ENCODE measurements at places on chromosomes 12 and 14.
A peak's percentile ranks its signal among the peaks of the same experiment; 100 is the strongest.

DNA sequence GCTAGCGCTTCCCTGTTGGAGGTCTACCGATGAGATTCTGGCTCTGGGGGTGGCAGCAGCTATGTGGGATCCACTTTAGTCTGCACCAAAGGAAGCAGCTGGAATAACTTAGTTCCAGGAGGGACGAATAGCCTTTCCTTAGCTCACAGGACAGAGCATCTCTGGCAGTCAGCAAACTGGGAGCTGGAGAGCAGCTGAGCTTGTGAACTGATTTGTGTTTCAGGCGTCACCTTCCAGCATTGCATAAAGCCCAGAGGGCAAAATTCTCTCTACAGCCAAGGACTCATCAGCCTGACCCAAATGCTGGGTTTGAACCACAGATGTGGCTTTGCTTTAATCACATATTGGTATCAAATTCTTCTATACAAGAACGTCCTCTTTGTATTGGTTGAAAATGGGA, 81.9 kb upstream of the PELI2 start:
- DNase-seq, result no peak

DNA sequence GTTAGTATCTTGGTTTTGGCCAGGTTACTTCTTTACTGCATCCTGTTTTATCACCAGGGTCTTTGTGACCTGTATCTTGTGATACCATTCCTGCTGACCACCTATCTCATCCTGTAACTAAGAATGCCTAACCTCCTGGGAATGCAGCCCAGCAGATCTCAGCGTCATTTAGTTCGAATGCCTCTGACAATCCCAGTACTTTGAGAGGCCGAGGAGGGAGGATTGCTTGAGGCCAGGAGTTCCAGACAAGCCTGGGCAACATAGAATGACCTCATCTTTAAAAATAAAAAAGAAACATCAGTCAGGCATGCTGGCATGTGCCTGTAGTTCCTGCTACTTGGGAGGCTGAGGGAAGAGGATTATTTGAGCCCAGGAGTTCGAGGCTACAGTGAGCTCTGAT, 206.5 kb downstream of the SUDS3 start:
- no peak for DNase-seq

GRCh38 chr12:12716793-12717585, at the start of gene CDKN1B:
Gene CDKN1B (plus strand): TSS chr12:12717368. CDS start chr12:12717840, 472 bp downstream.
- DNase-seq, result peak; percentile 82

DNA sequence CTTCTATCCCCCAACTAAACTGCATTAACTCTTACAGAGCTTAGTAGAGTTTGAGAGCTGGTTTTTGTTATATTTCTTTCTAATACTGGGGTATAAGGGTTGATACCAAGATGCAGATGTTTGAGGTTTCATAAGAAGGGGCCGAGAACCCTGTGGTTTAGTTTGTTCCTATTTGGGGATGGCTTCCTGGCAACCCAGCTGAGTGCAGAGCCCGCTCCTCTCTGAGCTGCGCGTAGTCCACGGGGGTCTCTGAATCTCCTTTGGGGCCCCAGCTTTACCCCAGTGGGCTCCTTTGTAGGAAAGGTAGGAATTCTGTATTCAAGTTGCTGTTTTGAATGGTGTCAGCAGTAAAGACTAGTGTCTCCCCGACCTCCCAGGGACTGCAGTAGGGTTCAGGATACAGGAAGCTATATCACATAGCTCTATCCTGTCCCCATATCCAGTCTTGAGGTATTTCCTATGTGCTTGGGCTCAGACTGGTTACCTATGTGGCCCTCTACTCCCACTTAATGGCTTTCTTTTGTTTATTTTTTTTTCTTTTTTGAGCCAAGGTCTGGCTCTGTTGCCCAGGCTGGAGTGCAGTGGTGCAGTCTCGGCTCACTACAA, 25.4 kb downstream of the PLXNC1 start:
- DNase-seq, result no peak

GRCh38 chr12:4331842-4332241, 10.8 kb downstream of the TIGAR start:
- DNase-seq, result no peak

DNA sequence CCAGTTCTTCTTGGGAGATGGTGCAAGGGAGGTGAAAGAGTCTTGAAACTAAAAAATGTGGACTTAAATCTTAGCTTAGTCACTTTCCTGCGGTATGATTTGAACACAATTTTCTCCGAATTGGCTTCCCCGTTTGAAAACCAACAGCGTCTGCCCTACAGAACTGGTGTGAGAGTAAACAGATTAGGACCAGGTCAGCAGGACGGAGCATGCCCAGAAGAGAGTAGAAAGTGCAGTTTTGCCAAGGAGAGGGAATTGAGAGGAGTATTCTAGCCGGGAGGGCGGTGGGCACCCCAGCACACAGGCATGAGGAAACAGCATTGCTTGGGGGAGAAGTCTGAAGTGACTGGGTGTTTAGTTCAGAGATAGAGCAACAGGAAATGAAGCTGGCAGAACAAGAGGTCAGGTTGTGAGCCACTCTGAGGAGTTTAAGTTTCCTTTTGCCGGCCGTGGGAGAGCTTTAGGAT, 927.1 kb downstream of the VRK1 start:
- DNase-seq, result no peak

DNA sequence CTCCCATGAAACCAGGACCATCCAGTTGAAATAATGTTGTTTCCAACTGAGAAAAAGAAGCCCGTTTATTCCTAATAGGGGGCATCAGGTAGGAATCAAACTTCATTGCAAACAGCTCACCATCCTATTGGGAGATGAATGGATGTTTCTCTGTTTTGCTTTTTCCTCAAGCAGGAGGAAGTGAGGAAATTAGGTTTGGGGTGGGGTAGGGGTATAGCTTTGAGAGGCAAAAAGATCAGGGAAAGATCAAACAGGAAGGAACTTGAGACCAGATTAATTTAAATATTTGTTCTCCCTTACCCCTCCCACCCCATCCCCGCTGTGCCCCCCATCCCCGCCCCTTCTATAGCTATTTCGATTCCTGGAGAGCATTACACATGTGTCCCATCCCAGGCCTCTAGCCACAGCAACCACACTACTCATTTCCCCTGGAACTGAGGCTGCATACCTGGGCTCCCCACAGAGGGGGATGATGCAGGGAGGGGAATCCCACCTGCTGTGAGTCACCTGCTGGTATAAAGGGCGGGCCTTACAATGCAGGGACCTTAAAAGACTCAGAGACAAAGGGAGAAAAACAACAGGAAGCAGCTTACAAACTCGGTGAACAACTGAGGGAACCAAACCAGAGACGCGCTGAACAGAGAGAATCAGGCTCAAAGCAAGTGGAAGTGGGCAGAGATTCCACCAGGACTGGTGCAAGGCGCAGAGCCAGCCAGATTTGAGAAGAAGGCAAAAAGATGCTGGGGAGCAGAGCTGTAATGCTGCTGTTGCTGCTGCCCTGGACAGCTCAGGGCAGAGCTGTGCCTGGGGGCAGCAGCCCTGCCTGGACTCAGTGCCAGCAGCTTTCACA, at the start of gene IL23A:
Gene IL23A, plus strand, starts transcription at position 577 of the 850 bp plus-strand sequence. Its CDS starts 161 bp downstream, at position 738.
- peak; percentile 92 for DNase-seq

DNA sequence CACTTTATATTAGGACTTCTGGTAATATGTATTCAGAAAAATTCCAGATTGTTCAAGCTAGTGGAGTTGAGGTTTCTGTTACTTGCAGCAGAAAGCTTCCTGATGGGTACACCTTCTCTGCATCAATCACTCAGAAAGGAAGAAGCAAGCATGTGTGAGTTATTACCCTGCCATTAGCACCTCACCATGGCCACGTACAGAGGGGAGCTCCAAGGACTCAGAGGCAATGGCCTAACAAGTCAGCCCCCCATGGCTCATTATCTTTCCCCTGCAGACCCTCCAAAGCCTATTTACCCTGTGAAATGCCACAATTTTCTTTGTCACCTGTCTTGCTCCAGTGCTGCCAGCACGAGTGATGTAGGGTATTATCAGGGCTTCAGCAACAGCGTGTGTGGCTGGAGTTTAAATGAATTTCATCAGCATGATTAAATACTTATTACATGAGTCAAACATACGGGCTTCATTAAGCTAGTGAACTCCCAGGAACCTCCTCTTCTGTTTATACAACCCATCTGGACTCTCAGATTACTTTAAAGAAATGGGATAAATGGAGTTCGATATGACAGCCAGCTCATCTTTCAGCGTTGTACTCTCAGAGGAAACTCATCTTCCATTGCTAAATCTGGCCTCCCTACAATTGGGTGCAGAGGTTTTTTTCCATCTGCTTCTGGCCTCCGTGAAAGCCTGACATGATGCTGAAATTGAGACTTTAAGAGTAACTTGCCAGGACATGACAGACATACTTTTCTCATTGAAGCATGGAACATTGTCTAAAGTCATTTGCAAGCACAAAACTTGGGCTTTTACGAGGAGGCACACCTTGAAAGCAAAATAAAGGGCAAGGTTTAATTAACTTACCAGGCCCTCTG, 135.9 kb downstream of the TMEM30B start:
- DNase-seq, result no peak

GRCh38 chr14:88225721-88226120, 97.3 kb downstream of the KCNK10 start:
- no peak for DNase-seq

DNA sequence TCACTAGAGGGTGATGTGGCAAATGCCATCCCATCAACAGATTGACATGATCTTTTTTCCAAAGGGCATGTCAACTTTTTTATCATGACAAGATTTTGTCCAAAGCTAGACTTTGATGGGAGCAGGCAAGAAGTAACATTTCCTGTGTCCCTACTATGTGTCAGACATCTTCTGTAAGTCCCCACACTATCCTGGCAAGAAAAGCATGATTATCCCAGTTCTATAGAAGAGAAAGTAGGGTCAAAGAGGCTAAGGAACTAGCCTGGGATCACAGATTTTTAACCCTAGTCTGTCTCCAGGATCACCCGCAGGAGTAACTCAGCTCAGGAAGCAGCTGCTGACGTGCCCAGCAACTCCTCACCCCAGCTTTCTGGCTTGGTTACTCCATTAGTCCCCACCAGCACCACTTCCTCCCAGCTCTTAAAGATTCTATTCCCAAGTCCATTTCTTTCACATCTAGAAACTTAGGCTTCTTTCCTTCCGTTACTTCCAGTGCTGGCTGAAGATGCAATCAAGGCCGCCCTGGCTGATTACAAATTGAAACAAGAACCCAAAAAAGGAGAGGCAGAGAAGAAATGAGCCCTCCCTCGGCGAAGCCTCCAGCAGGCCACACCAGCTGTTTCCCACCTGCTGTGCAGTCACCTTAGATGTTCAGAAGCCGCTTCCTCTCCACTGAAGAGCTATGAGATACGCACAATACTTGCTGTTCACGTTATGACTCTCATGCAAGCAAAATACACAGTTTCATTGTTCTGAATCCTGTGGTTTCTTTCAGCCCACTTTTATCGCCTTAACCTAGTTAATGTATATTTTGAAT, 6.2 kb downstream of the ISCU start:
- DNase-seq, result peak; percentile 27

DNA sequence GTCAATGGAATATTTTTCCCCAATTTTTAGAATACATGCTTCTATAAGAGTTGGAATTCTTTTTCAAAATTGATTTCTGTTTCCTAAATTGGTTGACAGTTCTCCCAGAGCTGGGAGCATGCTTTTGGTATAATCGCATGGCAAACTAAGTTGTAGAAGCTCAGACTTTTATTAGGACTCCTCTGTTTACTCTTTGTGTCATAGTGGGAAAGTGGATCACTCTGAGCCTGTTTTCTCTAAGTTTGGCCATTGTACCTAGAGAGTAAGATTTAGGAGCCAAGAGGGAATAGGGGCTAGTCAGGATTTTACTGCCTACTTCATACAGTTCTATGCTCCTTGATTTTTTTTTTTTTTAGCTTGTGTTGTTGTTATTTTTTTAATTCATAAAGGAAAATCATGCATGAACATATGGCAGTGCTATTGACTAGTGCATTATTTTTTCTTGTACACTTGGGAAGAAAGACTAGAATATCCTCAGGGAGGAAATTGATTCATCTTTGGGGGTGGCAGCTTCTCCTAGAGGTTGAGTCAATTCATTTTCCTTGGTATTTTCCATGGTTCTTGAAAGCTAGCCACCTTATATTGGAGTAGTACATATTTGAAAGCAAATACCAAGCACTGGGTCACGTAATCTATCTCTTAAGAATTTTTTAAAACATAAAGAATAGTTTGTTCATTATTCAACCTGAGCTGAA, 77.7 kb upstream of the TRAF3 start:
- DNase-seq, result no peak

DNA sequence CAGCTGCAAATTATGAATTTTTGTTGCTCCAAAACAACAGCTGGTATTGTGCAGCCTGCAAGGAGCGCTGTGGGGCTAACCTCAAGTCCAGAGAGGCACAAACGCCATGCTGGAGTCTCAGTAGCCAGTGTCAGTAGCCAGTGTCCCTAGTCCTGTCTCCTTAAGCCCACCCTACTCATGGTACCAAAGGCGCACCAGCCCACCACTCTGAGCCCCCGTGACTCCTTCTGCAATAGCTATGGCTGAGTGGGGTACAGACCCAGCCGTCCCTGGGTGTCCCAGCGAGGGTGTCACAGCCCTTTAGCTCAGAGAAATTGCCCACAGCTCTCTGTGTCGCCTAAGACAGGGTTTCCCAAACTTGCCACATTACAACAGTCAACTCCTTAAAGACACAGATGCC, 65.2 kb downstream of the ARL6IP4 start:
- no peak for DNase-seq

- no peak for DNase-seq
Observed at GRCh38 chr14:67863223-67863622, 43.6 kb downstream of the RAD51B start.

DNA sequence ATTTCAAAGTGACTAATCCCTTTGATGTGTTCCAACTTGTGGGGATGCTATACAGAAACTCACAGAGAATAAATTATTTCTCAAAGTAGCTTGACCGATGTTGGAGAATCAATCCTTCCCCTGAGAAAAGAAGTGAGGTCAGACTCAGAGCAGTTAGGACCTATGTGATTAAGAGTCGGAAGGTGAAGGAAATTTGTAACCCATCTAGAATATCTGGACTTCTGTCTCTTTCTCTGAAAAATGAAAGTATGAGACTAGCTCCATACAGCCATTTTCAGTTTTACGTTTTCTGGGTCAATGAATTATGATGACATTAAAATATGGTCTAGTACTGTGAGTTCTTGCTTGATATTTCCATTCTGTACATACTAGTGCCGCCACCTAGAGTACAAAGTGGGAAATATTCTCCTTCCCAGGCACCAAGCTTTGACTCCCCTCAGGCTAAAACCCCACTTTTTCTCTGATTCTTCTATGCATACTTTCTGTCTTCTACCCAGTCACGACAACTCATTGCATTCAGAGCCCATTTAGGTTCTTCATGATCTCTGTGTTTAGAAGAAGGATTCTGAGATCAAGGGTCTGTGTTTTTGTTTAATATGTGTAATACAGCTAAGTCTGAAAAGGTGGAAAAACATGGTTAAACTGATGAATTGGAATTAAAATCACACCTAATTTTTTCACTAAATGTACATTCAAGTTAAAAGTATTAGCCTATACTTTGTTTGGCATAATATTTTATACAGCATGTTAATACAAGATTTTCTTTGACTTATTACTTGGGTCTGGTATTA, 6.9 kb upstream of the NTS start:
- no peak for DNase-seq

- DNase-seq, result no peak
Observed at GRCh38 chr14:56751471-56751870, 58.8 kb downstream of the OTX2 start.

- no peak for DNase-seq
Observed at GRCh38 chr12:3446653-3447270, 44.2 kb upstream of the PRMT8 start.

Data from stimulated activated CD8-positive, alpha-beta memory T cell treated with anti-CD3 and anti-CD28 coated beads, Interleukin-7, amount 100 ng/mL, for 4 hours (primary cell).